Anterior cingulate cortex (tissue), 58 donors: ENCODE measurements at places on chromosomes 6 and 20.

- DNase-seq, result no peak
Measured at GRCh38 chr20:5793916-5794315, 43.7 kb downstream of the SHLD1 start.

GRCh38 chr20:40551125-40551530 lies 137.9 kb downstream of the MAFB start:
- DNase-seq, result no peak

- DNase-seq, result no peak
Measured at GRCh38 chr6:80872199-80872950, 765.9 kb downstream of the BCKDHB start.

GRCh38 chr6:51477711-51478311 lies 609.6 kb downstream of the PKHD1 start:
- no peak for DNase-seq

DNA sequence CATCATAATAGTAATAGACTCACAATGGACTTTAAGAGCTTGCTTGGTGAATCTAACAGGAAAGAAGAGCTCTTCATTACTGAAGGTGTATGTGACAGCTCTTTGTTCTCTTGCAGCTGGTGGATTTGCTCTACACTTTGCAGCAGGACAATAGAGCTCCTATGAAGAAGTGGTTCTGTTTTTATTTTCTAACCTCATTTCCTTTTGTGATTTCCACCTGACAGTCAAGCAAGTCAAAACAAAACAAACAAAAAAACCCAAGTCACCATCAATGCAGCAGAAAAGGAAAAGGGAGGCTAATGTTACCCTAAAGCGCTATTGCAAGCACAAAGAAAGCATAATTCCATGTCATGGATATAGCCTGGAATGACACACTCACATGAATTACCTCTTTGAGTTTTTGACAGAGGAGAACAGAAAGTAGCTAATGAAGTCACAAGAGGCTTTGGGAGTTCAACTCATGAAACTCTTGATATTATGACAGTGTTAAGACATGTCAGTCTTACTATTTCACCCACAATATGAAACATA lies 1188.1 kb downstream of the EPHA7 start:
- DNase-seq, result no peak

GRCh38 chr20:4844751-4845465 lies 123.2 kb downstream of the PRND start:
- DNase-seq, result no peak
